Right atrium auricular region (tissue), 2 donors: ENCODE measurements at places on chromosomes 1 and 21. TPM values are rescaled to one million over a fixed set of nuclear protein-coding genes. Genes with fewer than 3 reads are reported as not detected.

The PRRX1 gene
- total RNA-seq: 55.1 TPM

The KCNT2 gene
- total RNA-seq: 3.9 TPM

The CGN gene
- total RNA-seq: 5.4 TPM

The ZNF648 gene
- total RNA-seq: not detected

The HCRTR1 gene
- total RNA-seq: not detected

The ERVH48-1 gene
- total RNA-seq: not detected
